Heart left ventricle (tissue), 16 donors: ENCODE measurements at places on chromosomes 3 and 15. TPM values are rescaled to one million over a fixed set of nuclear protein-coding genes. Genes with fewer than 3 reads are reported as not detected.

ZKSCAN7 gene
- 1.3 TPM for polyA plus RNA-seq

SEC61A1 gene
- 36.5 TPM for polyA plus RNA-seq

GRCh38 chr15:82767163-82767829 lies 38.6 kb downstream of the FSD2 start:
- DNase-seq, result no peak

DNA sequence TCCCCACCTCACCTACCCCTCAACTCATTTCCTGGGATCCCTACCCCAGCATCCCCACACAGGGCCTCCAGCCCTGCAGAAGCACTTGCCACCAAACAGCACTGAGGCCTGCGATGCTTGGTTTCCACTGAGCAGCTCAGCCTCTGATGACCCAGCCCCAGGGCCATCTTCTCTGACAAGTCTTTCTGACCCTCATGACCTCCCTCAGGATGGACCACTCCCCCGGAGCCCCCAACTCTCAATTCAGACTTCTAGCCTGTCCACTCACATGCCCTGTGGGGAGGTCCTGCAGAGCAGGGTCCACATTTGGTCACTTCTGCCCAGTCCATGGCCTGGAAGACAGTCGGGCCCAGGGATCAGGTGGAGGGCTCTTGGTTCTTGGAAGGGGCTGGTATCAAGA lies 63.4 kb upstream of the SPATA12 start:
- no peak for DNase-seq

GRCh38 chr3:32412887-32413286 lies 21.2 kb downstream of the CMTM7 start:
- DNase-seq, result no peak

- DNase-seq, result no peak
Observed at GRCh38 chr15:57861034-57861638, 154.6 kb downstream of the POLR2M start.
